HCEC 1CT (cell line): ENCODE measurements at places on chromosomes 4 and X.
A peak's percentile ranks its signal among the peaks of the same experiment; 100 is the strongest.

DNA sequence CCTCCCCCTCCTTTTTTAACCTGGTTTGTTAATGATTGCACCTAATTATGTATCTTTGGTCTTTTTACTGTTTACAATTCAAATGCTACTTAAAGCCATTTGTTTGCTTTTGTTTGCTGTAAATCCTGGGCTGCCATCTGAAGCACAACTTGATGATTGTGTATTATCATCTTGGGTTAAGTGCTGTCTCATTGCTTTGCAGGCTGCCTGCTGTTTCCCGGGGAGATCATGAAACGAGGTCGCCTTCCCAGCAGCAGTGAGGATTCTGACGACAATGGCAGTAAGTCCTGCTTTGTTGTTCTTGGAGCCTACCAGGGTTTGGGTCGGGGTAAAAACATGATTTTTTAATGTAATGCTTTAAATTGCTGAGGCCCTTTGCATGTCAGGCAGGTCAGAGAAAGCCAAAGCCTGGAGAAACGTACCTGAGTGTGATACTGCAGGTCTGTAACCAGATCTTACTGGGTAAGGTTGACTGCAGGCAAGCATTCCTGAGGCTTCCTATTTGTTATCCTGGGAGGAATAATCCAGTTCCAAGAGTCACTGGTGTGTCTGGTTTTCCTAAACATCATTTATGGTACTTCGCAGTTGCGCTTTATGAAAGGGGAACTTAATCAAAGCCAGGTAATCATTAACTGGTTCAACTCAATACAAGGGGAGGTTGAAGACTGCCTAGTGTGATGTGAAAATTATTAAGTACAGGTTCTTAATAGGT, 22.2 kb downstream of the JADE1 start:
- DNase-seq: no peak

DNA sequence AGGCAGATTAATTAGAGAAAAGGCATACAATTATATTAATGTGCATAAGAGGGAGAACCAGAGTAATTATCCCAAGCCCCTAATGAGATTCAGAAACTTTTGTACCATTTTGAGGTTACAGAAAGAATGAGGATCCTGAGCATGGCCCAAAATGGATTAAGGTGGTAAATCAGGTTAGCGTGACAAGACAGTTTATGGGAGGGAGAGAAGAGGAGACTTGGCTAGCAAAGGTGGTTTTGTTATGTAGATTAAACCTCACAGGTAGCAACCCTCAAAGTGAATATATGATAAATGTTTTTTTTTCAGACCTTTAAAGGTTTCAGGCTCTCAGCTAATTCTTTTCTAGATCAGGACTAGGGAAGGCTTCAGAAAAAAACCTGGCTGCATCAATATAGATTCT, 781.8 kb downstream of the FAM133A start:
- no peak for DNase-seq

DNA sequence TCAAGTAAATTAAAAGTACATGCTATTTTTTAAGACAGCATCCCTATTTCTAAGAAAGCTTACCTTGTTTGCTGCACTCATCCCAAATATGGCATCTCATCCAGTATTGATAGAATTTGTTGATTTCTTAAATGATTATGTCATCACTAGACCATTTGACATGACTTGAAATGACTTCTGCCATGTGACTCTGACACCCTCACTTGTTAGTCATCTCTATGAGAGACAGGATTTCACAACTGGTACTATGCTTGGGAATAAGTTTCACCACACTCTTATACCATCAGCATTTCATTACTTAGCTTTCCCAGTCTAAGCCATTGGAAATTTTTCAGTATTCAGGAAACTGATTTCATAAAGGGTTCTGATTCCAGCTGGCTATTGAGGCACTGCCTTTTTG, 55.3 kb downstream of the TMPRSS11F start:
- peak; percentile 1 for DNase-seq

DNA sequence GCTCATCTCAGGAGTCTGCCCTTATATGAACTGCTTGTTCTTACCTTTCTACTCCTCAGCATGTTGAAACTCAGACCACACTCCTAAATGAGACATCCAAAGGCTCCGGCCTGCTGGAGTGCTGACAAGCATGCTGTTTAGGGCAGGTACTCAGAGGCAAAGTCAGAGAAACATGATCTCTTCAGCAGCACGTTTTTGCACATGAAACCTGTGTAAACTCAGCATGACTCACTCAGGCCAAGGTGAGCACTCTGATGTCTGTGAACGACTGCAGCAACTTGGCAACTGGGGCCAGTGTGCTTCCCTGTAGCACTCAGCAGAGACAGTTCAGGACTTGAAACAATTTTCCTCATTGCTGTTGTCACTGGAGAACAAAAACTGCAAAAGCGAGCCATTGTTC, 109.6 kb downstream of the PACRGL start:
- no peak for DNase-seq

- DNase-seq: no peak
These were observed 108.8 kb downstream of the CPZ start for GRCh38 chr4:8701126-8702019.

GRCh38 chr4:183721207-183722081, 62.4 kb downstream of the TRAPPC11 start:
- no peak for DNase-seq

DNA sequence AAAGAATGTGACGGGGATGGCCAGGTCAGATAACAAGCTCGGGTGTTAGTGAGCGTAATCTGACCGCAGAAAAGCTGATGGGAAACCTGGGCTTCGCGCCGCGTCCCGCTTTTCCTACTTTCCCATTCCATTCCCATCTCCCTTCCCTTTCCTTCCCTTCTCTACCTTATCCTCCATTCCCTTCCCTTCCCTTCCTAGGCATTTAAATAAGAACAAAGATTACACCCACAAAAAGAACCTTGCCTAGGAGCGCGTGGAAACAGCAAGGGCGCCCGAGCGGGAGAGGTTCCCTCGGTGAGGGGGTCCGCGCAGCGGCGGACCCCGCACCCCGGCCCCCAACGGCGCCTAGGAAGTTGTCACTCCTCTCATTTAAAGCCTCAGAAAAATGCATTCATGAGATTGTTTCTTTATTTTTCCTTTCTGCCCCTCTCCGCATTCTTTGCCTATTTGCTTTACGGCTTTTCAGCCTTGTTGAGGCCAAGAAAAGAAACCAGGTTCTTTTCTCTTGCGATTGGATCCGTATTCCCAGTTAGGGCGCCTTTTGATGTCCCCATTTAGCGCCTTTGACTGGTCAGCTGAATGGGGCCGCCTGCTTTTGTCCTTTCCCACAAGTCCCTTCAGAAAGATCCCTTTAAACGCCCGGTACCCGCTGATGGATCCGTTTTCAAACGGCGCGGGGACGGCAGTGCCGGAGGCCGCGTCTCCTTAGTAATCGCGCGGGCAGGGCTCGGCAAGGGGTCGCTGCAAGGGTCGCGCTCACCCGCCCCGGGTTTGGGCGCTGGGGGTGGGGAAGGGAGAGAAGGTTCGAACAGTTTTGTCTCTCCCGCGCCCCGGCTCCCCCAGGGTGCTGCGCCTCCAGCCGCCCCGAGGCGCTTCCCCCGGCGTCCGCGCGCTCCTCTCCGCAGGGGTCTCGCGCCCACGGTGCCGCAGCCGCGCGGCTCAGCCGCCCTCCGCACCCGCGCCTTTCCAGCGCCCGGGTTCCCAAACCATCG, 54.1 kb upstream of the TMEM33 start:
- no peak for DNase-seq

DNA sequence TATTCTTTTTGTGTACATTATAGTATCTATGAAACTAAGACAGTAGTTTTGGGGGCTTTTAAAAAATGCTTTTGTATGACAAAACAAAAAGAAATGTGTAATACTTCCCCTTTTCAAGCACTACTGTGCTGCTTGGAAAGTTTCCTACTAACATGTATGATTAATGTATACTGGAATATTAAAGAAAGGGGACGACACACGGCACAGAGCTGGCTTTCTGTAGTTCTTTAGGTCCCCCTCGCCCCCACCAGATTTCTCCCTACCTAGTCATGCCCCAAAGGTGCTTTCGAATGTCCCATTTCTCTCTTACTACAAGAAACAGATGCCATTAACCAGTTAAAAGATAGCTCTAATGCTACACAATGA, 1.6 kb upstream of the AP1S2 start:
- no peak for DNase-seq

DNA sequence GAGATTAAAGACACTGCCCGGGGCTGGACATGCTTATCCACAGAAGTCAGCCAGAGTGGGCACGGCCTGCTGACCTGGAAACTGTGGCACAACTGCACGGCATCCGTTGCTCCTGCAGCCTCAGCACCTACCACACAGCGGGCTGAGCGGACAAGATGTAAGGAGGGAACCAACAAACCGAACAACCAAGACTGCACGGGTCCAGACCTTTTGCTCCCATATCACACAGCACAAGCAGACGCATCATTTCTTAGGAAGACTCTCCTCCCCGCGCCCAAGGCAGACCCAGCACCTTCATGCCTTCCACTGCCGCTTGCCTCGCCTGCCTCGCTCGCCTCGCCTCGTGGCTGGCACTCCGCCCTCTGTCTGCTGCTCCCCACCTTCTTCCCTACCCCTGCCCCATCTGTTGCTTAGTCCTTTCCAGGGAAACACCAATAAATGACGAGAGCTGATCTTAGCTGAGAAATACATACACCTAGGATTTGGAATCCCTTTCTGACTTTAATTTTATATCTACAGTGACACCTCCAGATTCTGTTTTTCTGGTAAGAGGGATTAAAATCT, 79.0 kb downstream of the AFAP1 start:
- no peak for DNase-seq

DNA sequence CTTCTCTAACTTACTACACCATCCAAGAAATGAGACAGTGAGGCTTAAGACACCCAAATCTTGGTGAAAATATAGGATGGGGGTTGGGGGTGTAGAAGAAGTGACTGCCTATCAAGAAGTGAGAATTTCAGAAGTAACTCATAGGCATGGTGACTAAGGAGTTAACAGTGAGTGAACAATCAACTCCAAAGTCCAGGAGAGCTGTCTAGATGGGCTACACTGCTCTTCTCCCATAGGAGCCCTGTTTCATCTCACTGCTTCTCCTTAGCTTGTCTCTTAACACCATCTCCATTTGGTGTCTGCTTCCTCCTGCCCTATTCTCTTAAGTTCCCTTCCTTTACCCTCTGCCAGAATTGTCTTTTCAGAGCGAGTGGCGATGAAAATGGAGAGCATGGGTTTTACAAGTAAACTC, 22.7 kb downstream of the FABP2 start:
- peak; percentile 6 for DNase-seq

GRCh38 chrX:13863324-13863723, 46.4 kb upstream of the GPM6B start:
- no peak for DNase-seq

- DNase-seq: no peak
These were observed 2.2 kb downstream of the AIMP1 start for GRCh38 chr4:106318511-106318910.

DNA sequence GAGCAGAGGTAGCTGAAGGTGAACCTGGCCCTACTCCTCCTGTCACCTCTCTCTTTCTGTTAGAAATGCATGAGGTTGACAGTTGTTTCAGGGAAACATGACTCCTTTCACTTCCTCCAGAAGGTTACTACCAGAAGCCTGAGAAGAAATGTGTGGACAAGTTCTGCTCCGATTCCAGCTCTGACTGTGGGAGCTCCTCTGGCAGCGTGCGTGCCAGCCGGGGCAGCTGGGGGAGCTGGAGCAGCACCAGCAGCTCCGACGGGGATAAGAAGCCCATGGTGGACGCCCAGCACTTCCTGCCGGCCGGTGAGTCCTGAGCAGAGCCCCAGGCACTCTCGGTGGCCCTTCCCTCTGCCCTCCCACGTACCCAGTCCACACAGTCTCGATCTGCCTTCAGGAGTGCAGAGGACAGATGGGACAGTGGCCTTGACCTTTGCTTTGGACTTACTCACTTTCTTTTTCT, 61.3 kb upstream of the TLR2 start:
- DNase-seq: no peak

DNA sequence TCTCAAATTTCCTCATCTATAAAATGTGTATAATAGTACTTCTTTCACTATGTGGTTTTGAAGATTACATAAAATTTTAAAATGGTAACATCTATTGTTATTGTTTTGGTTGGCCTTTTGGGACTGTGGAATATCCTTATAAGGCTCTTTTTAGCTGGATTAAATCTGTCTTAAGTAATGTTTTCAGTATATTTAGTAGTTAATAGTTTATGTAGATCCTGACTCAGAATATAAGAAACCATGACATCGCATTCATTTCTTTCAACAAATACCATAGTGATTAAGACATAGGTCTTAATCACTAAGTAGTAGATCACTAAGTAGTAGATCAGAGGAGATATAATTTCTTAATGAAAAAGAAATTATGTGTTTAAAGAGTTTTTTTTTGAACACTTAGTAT, 48.5 kb downstream of the MRPL1 start:
- peak; percentile 14 for DNase-seq

DNA sequence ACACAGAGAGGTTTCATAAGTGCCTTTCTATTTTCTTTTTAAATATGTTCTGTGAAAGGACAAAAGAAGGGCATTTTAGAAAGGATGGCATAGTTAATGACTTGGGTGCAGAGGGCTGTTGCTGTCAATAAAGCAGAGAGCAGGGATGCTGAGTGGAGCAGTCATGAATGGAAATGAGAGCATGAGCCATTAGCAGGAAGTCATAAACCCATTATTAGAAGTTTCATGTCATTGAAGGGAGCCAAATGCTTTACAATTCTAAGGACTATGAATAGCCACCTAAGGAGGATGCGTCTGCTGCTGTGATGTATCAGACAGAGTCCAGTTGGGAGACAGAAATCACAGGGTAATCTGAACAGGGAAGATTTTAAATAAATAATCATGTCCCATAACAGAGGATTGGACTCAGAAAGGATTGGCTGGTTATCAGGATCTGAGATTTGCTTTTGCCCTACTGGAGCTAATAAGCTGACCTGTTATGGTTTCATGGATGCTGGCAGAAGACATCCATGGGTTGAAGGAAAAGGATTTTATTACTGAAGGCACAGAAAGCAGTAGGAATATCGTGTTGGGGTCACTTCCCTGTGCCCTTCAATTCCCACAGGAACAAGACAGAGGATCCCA, 47.5 kb upstream of the WDR19 start:
- DNase-seq: no peak

- no peak for DNase-seq
These were observed 35.9 kb upstream of the PTPN13 start for GRCh38 chr4:86558258-86558657.

GRCh38 chr4:107885865-107886264, 45.5 kb upstream of the CYP2U1 start:
- DNase-seq: no peak

- DNase-seq: no peak
These were observed 48.5 kb upstream of the STIM2 start for GRCh38 chr4:26812049-26812714.

- DNase-seq: no peak
These were observed 36.6 kb downstream of the DIPK2B start for GRCh38 chrX:45164021-45164621.
